ENCODE measurements at places on chromosomes 13 and 19.

DNA sequence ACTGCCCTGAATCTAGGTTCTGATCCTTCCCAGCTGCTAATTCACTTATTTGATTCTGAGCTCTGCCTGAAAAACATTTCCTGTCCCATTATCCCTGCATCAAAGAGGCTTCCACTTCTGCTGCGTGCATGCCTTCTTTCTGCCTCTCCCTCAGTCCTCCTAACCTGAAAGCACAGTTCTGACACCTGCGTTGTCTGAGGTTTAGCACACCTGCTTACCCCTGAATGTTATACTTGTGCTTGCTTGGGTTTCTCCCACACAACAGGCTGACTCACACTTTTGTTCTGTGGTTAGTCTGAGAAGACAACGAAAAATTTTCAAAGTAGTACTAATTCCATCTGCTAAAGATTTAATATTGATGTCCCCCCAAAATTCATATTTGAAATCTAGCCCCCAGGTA is 3.1 kb upstream of the SOHLH2 start:
- no peak for DNase-seq

GRCh38 chr13:93259527-93260080 is 33.0 kb downstream of the GPC6 start:
- DNase-seq, result no peak

GRCh38 chr19:18385675-18386542 is at the start of gene GDF15:
Gene GDF15, plus strand, starts transcription at chr19:18386158. Its CDS starts 32 bp downstream, at chr19:18386190.
- no peak for DNase-seq

- DNase-seq, result no peak
Measured at GRCh38 chr13:21638319-21639282, 32.3 kb upstream of the FGF9 start.

- no peak for DNase-seq
Measured at GRCh38 chr13:98509271-98510155, 67.4 kb downstream of the STK24 start.

GRCh38 chr19:44663996-44664395 is 7.3 kb upstream of the CEACAM19 start:
- DNase-seq, result no peak

DNA sequence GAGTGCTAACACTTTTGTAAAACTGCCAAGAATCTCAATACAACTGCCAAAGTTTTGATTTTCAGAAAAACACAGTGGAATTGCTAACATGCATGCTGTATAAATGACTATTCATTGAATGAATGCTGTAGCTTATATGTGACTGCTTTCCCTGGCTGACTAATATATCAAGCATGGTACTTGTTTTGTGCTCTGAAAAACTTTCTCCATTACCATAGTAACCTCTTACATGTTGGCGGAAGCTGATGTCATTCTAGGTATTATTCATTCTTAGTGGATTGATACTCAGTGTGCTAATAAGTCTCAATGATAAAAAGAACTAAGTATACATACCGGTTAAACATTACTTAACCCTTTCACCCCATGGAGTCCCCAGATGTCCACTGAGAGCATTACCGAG is 166.1 kb upstream of the MYO16 start:
- DNase-seq, result no peak

DNA sequence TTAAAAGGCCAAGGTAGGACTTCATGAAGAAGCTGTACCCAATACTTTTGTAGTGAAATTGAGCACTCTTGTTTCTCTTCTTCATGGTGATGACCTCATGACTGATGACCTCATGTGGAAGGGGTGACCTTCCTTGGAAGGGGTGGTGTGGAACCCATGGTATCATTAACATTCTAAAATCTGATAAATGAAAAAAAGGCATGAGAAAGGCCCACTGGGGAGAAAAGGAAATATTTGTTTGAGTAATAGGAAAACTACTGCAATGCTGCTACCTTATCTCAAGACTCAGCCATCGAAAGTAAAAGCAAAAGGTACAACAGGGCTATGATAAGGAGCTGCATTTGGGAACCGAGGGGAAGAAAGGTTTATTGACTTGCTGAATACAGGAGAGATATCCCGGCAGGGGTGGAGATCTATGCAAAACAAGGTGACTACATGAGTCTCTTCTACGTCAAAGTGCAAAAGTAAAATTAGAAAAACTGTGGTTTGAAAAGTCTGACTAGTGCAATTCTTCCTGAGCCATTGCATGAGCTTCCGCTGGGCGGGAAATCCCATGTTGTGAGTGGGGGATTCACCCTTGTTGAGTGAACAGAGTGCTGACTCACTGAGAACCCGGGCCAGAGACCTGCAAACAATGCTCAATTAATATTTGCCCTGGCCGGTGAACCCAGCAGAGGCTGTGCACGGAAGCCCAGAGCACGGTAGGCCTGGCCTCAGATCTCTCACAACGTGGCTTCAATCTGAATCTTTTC is 138.9 kb upstream of the RFC3 start:
- DNase-seq, result peak; percentile 11

DNA sequence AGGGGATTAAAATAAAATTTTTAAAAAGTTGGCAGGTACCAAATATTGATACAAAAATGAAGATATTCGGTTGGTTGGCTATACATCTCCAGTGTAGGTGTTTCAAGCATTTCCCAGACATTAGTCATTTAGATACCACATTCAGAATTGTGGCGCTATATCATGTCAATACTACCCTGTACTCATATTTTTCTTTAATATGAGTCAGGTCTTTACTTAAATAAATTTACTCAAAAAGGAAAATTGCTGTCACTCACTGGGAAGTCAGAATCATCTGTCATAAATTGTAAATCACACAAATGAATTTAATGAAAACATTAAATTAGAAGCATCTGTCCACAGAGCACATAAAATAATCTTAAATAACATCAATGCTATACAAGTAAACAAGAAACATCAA is 134.2 kb downstream of the TSHZ3 start:
- DNase-seq, result no peak

DNA sequence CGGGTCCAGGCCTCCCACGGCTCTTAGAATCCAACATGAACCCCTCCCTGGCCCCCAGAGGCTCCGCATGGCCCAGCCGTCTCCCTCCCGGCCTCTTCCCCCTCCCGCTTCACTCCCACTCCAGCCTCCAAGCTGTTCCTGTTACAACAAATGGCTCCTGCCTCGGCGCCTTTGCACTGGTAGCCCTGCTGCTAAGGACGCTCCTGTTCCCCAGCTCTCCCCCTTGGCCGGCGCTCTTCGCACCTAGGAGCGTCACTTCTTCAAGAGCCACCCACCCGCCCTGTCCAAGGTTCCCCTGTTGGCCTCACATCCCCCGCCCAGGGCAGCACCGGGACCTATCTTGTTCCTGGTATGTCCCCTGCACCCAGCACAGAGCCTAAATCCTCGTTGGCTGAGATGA is 9.4 kb downstream of the CCDC124 start:
- no peak for DNase-seq

DNA sequence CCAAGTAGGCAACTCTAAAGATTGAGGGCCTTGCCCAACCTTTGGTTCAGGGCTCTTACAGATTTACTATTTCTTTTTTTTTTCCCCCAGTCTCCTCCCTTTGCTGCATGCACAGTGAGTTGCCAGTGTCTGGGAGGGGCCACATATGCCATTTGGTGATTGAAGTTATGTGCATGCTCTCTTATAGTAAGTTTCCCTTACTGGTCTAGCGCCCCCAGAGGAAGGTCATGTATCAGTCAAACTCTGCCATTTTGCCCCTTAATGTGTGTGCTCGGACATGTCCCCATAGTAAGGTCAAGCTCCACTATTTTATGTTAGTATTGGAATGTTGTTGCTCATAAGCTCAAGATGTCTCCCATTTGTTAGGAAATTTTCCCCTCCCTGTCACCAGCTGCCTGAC is 1138.0 kb upstream of the SLC10A2 start:
- no peak for DNase-seq

DNA sequence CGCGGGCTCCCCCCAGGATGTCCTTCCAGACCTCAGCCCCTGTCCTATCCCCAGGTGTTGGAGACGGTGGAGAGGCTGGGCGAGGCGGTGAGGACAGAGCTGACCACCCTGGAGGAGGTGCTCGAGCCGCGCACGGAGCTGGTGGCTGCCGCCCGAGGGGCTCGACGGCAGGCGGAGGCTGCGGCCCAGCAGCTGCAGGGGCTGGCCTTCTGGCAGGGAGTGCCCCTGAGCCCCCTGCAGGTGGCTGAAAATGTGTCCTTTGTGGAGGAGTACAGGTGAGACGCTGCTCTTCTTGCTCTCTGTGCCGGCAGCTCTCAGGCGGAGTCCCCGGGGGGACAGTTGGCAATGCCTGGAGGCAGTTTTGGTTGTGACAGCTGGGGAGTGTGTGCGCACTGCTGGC is 6.9 kb downstream of the TTYH1 start:
- DNase-seq, result no peak

GRCh38 chr19:11338569-11339253 is 746 bp downstream of the RAB3D start:
- DNase-seq, result no peak

- no peak for DNase-seq
Measured at GRCh38 chr13:50334944-50335343, 319.7 kb downstream of the KCNRG start.

DNA sequence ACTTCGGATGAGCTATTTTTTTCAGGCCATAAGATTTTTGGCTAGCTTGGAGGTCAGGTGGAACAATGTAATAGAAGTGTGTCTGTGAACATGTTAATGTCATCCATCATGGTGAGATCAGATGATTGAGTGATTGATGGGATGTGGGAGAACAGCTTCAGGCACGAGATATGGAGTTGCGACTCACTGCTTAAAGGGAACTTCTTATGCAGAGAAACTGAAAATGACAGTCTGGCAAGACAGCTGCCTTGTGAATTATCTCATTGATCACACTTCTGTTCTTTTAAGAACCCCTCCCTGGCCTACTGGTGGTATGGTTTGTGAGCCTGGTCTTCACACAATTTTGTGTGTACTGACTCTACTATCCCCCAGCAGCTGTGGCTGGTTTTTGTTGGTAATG is 96.0 kb downstream of the OLFM4 start:
- DNase-seq, result no peak

- no peak for DNase-seq
Measured at GRCh38 chr13:27969082-27969865, at the start of gene CDX2. Gene CDX2, minus strand, starts transcription at chr13:27969315. Its CDS starts 309 bp downstream, at chr13:27969006.

- no peak for DNase-seq
Measured at GRCh38 chr19:11856596-11857250, 8.2 kb downstream of the ZNF439 start.

DNA sequence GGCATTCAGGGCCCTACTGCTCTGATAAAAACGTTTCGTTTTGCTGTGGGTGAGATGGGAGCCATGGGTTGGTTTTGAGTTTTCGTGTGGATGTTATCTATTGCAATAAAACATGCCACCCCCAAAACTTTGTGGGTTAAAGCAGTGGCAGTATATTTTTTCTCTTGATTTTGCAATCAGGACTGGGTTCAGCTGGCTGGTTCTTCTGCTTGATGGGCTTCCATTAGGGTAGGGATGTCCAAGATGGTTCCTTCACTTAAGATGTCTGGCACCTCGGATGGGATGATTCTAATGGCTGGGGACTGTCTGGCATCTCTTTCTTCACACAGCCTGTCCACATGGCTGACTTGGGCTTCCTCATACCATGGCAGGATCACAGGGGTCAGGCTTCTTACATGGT is 15.6 kb upstream of the PNMA8B start:
- DNase-seq, result no peak

DNA sequence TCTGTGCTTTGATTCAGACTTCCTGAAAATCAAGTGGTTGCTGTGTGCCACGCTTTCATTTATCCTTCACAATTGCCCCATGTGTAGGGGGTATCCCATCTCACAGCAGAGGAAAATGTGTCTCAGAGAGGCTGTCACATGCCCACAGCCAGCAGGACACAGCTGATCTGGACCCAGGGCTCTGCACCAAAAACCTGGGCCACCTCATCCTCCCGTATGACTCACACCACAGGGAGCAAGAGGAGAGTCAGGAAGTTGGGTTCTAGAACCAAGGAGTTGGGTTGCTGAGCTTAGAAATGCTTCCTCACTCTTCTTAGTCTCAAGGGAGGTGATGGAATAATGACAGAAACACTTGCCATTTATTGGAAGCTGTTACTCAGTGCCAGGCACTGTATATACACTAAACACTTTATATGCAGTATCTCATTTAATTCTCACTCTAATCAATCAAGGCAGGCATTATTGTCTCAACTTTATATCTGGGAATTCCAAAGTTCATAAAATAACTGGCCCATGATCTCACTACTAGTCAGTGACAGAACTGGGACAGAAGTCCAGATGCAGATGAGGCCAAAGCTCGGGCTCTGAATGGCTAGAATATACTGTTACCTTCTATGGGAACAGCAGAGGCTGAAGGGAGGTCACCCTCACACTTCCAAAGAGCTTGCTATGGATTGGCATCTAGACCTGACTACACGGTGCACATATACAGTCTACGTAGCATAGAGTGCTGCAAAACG is 47.7 kb upstream of the ATP12A start:
- no peak for DNase-seq

GRCh38 chr13:49627831-49628652 is at the start of gene ARL11:
Gene ARL11, plus strand, starts transcription at chr13:49628507. Its CDS starts 1,941 bp downstream, at chr13:49630448.
- peak; percentile 16 for DNase-seq

DNA sequence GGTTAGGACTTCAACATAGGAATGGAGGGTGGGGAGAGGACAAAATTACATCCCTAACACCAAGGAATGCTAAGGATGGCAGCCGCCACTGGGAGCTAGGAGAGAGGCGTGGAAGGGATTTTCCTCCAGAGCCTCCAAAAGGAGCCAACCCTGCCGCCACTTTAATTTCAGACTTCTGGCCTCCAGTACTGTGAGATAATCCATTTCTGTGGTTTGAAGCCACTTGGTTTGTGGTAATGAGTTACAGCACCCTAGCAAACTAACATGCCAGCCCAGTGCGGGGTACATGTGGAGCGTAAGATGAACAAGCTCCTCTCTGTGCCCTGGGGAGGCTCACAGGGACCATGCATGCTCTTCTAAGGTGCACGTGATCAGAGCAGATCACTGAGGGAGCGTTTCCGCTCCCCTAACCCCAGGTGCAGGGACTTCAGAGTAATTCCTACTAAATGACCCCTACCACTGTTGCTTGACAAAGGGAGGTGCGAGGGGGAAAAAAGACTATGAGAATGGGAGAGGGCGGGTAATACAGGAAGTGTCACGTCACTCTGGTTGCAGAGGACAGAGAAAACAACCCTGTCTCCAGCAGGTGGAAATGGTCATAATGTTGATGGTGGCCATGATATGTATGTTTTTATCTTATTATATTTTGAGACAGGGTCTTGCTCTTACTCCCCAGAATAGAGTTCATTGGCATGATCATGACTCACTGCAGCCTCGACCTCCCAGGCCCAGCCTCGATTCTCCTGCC is 12.0 kb downstream of the FPR1 start:
- DNase-seq, result no peak

- no peak for DNase-seq
Measured at GRCh38 chr13:42322806-42323205, 50.9 kb downstream of the AKAP11 start.

- no peak for DNase-seq
Measured at GRCh38 chr13:98541701-98542203, 35.2 kb downstream of the STK24 start.

GRCh38 chr19:1672038-1672768 is 19.8 kb upstream of the TCF3 start:
- DNase-seq, result peak; percentile 44

Data from stimulated activated CD8-positive, alpha-beta memory T cell treated with anti-CD3 and anti-CD28 coated beads, Interleukin-15, amount 100 ng/mL, for 24 hours (primary cell).